ENCODE measurements at places on chromosomes 4 and X.

- DNase-seq = peak; percentile 60
These were observed at the start of gene SEPSECS for GRCh38 chr4:25159837-25160713. TSS of gene SEPSECS (minus strand) at chr4:25160449. CDS start at chr4:25160369, 80 bp downstream.

DNA sequence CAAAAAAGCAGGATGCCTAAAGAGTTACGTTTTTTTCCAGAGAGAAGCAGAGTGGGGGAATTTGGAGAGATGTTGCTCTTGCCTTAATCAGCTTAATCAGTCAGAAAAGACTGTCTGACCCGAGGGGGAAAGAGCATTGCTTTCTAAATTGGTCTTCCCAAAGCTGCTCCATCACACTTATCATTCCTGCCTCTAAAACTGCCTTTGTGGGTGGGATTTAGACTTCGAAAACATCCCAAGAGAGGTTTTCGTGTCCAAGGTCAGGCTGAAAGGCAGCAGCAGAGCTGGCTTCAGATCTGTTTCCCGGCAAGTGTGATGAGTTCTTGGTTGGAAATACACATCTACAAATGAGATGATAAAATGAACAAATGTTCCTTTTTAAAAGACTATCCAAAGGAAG, 155.2 kb downstream of the SH2D1A start:
- no peak for DNase-seq

DNA sequence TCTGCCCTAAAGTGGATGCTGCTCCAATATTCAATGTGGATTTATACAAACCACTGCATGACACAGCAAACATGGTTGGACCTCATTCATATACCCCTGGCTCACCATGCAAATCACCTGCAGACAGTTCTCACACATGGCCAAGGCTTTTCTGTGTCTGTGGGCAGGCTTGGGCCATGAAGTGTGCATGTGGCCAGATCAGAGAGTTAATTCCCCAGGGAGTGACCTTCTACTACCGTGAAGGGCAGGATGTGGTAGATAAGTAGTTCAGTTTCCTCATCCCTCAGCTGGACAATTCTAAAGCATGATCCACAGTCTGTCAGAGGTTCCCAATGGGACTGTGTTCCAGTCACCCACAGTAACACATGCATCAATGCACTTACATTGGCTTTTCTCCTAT, 24.6 kb upstream of the BCLAF3 start:
- DNase-seq = no peak

GRCh38 chr4:12122316-12122715, 693.6 kb upstream of the HS3ST1 start:
- no peak for DNase-seq

DNA sequence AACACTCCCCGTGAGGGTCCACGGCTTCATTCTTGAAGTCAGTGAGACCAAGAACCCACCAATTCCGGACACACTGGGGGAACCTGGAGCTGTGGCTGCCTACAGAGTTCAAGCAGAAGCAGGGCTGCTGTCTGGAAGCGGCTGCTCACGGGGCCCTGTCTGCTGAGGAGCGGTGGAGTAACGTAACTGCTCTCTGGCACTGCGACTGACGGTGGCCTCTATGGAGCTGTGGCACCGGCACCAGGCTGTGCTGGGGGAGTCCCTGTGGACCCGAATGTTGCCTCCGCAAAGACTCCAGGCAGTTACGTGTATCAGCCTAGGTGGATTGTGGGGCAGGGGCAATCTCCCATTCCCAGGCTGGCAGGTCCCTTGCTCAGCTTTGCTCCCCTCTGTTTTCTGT, 703.3 kb upstream of the FRG1 start:
- DNase-seq = no peak

DNA sequence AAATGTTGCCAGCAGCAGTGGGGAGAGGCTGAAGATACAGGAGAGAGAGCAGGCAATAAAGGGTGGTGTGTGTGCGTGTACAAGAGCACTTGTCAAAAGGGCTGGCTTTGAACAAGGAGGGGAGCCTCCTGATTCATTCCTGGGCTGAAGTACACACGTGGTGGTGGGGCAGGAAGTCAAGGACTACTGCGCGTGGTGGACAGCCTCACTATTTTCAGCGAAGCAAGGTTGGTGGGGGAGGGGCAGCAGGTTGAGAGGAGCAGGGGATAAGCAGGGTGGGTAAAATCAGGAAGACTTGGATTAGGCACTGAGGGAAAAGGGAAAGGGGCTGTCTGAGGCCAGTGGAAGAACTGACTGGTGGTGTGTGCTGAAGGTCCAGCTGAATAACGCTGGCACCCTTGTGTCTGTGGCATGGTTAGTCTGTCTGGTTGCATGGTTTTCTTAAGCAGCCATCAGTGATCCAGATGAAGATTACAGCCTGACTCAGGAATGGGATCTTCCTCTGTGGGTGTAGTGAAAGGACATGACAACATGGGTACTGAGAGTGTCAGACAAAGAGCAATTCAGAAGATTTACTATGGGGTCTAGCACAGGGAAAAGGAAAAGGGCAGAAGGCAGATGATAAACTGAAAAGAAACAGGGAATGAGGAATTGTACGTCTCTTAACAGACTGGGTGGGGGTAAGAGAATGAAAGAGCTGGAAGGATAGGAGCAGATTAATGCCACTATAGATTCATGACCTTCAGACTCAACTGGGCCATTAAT, 149.8 kb downstream of the CHM start:
- no peak for DNase-seq

GRCh38 chrX:69119122-69119521, 46.1 kb downstream of the PJA1 start:
- DNase-seq = no peak

GRCh38 chr4:26343038-26343398, 22.2 kb downstream of the RBPJ start:
- no peak for DNase-seq

DNA sequence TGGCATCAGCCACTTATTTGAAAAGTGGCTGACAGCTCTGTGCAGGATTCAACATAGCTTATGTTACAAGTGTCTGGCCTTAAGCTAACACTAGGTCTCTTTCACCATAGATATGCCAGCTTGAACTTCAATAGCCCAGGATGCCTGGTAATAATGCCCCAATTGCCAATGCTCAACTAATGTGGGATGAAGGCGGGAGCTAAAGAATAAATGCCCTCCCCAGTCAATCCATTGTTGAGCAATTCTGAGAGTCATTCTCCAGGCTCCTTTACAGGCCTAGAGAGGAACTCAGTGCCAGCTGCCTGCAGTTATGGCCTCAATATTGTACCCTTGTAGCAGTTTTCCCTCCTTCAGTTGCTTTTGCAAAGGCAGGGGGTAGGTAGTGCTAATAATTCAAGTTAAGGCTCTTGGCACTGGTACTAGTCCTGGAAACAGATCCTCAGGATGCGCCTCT, 460.2 kb downstream of the GABRG1 start:
- DNase-seq = no peak

- no peak for DNase-seq
These were observed 15.9 kb downstream of the ADD1 start for GRCh38 chr4:2859514-2859913.

GRCh38 chr4:52643785-52644244, 15.3 kb downstream of the USP46 start:
- DNase-seq = no peak

GRCh38 chr4:137881641-137882040, 349.3 kb upstream of the PCDH18 start:
- DNase-seq = no peak

- no peak for DNase-seq
These were observed 273.5 kb upstream of the HS3ST1 start for GRCh38 chr4:11701966-11702725.

Data from activated gamma-delta T cell (primary cell).